Hematopoietic multipotent progenitor cell treated with erythropoietin and hydrocortisone succinate and interleukin-3 and kit ligand, for 15 days (in vitro differentiated cells): ENCODE measurements at places on chromosomes 2 and 18.

- DNase-seq = no peak
Measured at GRCh38 chr2:224440988-224441387, 39.1 kb upstream of the FAM124B start.

DNA sequence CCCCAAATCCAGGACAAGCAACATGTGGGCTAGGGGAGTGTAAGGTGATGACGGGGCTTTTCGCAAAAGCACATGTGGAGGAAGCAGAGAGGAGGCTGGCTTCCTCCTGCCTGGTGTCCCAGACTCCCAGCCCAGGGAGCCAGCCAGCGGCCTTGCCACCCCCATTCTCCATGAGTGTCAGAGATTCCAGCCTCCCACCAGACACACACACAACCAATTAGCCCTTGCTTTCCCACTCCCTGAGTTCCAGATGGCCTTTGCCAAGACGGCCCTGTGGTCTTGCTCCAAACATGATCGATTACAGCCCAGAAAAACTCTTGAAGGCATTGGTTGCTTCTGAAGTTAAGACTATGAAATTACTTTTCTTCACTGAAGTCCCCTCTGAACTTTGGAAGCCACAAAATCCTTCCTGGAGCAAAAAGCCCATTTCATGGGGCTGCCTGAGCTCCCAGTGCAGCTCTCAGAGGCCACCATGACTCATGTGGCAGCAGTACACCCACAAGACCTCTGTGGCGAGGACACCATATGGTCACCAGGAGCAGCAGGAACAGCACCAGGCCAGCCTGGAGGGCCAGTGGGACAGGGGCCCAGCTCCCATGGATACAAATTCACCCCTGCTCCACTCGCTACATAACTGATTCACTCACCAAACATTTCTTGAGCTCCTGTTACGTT lies 69.1 kb upstream of the PID1 start:
- no peak for DNase-seq

GRCh38 chr2:146874260-146874658 lies 970.6 kb upstream of the ACVR2A start:
- no peak for DNase-seq

DNA sequence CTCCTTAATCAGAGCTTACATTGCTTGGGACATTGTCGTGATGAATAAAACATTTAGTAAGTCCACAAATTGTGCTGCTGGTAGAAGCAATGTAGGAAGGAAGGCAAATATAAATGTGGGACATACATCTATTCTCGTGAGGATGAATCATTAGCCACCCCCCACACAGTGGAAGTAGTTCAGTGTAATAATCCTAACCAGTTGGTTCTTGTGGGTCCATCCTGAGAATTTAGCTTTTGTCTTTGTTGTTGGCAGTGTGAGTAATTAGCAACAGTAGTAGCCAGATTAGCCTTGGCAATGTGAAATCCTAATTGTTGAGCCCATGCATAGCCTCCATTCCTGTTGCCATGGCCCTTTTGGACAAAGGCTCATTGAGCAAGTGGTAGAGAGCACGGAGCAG lies 532.1 kb downstream of the FBXO15 start:
- no peak for DNase-seq

DNA sequence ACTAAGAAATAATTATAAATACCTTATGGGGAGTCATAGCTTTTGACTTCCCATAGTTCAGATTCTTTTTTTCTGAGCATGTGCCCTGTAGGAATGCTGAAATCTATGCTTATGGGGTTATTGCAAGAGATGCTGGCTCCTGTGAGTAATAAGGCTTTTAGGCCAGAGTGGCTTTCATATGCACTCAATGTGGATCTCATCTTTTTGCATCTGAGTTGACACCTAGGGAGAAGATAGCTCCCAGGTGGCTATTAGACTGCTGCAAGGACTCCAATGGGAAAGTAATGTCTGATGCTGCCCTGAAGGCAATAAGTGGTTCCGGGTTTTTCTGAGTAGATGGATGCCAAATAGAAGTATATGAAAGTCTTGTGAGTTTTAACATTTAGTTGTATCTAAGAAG lies 21.0 kb downstream of the DNAH6 start:
- no peak for DNase-seq

DNA sequence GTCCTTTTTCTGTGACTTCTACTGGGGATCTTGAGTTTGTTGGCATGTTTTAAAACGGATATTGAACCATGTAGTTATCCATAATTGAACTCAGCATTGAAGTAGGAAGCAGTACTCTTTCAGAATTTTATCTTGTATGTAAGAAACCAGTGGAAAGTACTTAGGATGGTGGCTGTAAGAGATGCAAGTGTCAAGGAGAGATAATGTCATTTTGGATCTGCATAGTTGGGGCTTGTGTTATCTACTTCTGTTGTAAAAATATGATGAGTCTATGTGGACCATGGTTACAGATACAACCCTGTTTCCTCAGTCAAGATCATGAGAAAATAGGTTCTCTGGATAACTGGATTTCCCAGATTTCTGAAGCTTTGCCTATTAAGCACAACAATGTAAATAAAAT lies 113.7 kb downstream of the NAB1 start:
- DNase-seq = no peak

- no peak for DNase-seq
Measured at GRCh38 chr2:23468474-23469141, 83.6 kb downstream of the KLHL29 start.

DNA sequence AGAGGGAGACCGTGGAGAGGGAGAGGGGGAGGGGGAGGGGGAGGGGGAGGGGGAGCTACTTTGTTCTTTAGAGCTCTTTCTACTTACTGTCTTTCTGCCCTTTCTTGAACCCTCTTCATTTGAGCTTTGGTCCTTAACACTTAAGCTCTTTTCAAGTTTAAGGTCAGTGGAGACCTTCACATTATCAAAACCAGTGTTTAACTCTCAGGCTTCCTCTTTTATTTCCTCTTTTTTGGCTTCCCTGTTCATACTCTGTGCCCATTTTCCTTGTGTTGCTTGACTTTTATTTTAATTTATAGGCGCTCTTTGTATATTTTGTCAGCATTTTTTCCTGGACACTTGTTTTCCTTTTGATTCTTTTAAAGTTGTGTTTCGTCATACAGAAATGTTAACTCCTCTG lies 37.1 kb downstream of the ACSL3 start:
- DNase-seq = no peak

GRCh38 chr18:66900837-66901236 lies 296.9 kb upstream of the CDH19 start:
- DNase-seq = no peak

GRCh38 chr2:73985308-73986084 lies 786 bp downstream of the TET3 start:
- no peak for DNase-seq

- DNase-seq = no peak
Measured at GRCh38 chr2:191917430-191917881, 70.6 kb upstream of the CAVIN2 start.

- no peak for DNase-seq
Measured at GRCh38 chr2:141260911-141261310, 869.9 kb downstream of the LRP1B start.

DNA sequence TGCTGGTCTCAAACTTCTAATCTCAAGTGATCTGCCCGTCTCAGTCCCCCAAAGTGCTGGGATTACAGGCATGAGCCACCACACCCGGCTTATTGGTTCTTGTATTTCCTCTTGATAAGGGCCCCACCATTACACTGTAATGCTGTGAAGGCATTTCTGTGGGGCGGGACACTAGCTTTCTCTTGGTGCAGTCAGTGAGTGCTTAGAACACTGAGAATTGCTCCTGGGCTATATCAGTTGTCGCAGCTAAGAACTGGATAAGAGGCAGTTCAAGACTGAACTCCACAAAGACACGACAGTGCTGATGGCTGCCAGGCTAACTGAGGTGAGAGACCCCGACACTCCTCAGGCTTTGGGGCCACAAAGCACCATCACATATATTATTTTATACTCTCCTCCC lies 2.1 kb downstream of the KHK start:
- no peak for DNase-seq

GRCh38 chr2:73297151-73297559 lies 3.8 kb upstream of the EGR4 start:
- DNase-seq = no peak
